ENCODE measurements at places on chromosomes 4 and X. TPM values are rescaled to one million over a fixed set of nuclear protein-coding genes. Genes with fewer than 3 reads are reported as not detected.

The IL2RG gene
- total RNA-seq: 90.0 TPM

- H3K27me3 ChIP-seq: no peaks in the 10 kb centered on the region
- no peak overlapping the region for H3K4me3 ChIP-seq
- H3K4me1 ChIP-seq: no peaks in the 10 kb centered on the region
- no peaks in the 10 kb centered on the region for H3K36me3 ChIP-seq
- no peak overlapping the region for H3K27ac ChIP-seq
Measured at GRCh38 chrX:2540426-2540947, 39.7 kb upstream of the DHRSX start.

GRCh38 chr4:188372829-188373228 is 233.6 kb downstream of the TRIML1 start:
- no peak overlapping the region for H3K27ac ChIP-seq
- no peak for DNase-seq
- H3K27me3 ChIP-seq: no peaks in the 10 kb centered on the region
- H3K4me3 ChIP-seq: no peak overlapping the region
- no peaks in the 10 kb centered on the region for H3K4me1 ChIP-seq

DNA sequence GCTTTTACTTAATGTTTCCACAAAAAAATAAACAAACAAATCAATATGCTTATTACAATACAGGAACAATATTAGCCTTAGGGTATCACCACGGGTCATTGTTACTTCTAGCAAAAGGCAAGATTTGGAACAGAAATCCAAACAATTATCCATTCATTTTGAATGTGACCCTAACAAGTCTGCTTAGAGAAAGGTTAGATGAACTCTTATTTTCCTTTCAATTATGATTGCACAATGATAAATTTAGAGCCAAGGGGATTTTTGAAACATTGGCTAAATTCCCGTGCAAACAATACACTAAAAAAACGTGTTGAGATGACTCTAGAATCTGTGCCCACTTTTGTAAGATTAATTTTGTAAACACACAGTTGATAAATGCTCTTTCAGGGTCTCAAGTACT is 474.7 kb downstream of the PCDH7 start:
- H3K27me3 ChIP-seq: no peaks in the 10 kb centered on the region
- no peak for DNase-seq
- no peaks in the 10 kb centered on the region for H3K4me1 ChIP-seq

DNA sequence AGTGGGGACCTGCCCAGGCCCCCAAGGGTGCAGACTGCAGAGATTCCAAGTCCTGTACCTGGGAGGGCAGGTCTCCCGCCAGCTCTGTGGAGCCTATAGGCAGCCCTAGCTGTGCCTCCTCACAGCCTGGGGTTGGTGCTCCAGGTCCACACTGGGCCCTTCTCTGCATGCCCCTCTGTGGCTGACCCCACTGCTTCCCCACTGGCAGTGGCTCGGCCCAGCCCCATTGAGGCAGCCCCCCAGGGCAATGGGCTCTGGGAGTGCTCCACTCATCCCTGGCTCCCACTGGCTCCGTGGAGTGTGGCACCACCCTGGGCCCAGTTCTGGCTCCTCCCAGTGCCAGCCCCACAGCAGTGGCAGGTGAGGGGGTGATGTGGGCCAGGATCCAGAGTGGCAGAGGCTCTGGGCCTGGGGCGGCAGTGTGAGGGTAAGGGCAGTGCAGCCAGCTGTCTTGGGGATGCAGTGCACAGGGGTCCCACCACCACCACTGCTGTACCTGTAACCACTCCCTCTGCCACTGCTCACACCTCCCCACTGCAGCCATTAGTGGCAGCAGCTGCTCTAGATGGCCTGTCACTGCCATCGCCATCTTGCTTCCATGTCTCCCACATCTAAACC is 312.2 kb downstream of the GPM6A start:
- H3K36me3 ChIP-seq: no peaks in the 10 kb centered on the region
- H3K4me3 ChIP-seq: no peak overlapping the region
- no peak for DNase-seq
- no peak overlapping the region for H3K27ac ChIP-seq

- no peak overlapping the region for H3K4me3 ChIP-seq
- DNase-seq: no peak
- H3K36me3 ChIP-seq: no peaks in the 10 kb centered on the region
- H3K4me1 ChIP-seq: no peaks in the 10 kb centered on the region
- H3K27ac ChIP-seq: no peak overlapping the region
- H3K27me3 ChIP-seq: no peaks in the 10 kb centered on the region
Measured at GRCh38 chr4:111274486-111274885, 651.6 kb upstream of the PITX2 start.

- no peaks in the 10 kb centered on the region for H3K4me1 ChIP-seq
- DNase-seq: peak; percentile 46
- no peaks in the 10 kb centered on the region for H3K36me3 ChIP-seq
Measured at GRCh38 chr4:48138936-48139335, 4.9 kb upstream of the TXK start.

GRCh38 chrX:153645151-153645550 is 1.9 kb upstream of the DUSP9 start:
- H3K4me1 ChIP-seq: peaks cover 7% of the 10 kb centered on the region
- H3K27ac ChIP-seq: no peak overlapping the region
- no peak overlapping the region for H3K4me3 ChIP-seq
- DNase-seq: no peak

- no peak overlapping the region for H3K4me3 ChIP-seq
- no peaks in the 10 kb centered on the region for H3K27me3 ChIP-seq
- no peak overlapping the region for H3K27ac ChIP-seq
- DNase-seq: no peak
- no peaks in the 10 kb centered on the region for H3K4me1 ChIP-seq
- no peaks in the 10 kb centered on the region for H3K36me3 ChIP-seq
Measured at GRCh38 chrX:107537815-107538214, 88.4 kb downstream of the FRMPD3 start.

DNA sequence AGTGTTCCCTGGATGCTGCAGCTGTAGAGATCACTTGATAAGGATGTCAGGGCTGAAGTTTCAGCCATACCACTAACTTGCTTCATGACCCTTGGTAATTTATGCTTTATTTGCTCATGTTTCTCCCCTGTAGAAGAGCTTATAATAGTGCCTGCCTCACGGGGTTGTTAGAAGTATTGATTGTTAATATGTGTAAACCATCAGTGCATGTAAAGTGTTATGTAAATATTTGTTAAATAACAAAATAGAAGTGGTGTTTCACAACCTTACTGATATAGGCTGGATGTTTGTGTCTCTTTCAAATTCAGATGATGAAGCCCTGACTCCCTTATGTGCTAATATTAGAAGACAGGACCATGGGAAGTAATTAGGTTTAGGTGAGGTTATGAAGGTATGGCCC is 1.5 kb upstream of the CXCL2 start:
- no peak overlapping the region for H3K27ac ChIP-seq
- no peaks in the 10 kb centered on the region for H3K4me1 ChIP-seq
- H3K36me3 ChIP-seq: no peaks in the 10 kb centered on the region
- H3K27me3 ChIP-seq: no peaks in the 10 kb centered on the region
- no peak overlapping the region for H3K4me3 ChIP-seq
